ENCODE measurements at places on chromosomes 4 and X.

DNA sequence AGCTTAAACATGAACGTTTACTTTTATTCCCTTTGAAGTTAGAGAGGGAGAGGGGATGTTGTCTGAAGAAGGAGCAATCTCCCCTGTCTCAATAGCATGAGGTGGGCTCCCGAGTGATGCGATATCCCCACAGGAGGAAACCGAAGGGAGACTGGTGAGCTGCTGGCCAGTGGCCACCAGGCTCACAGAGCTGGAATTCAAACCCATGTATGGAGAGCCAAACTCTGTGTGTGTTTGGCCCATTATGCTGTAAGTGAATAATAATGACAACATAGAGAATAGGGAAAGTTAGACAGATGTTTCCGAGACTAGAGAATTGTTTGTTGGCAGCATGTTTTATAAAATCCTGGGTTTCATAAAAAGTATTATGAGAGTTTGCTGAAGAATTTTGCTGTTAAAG lies 66.1 kb upstream of the CLNK start:
- no peak for DNase-seq

GRCh38 chr4:87093443-87094123 lies 126.8 kb downstream of the KLHL8 start:
- DNase-seq: peak; percentile 30

- DNase-seq: no peak
These were observed 58.1 kb downstream of the PHEX start for GRCh38 chrX:22090181-22090580.

DNA sequence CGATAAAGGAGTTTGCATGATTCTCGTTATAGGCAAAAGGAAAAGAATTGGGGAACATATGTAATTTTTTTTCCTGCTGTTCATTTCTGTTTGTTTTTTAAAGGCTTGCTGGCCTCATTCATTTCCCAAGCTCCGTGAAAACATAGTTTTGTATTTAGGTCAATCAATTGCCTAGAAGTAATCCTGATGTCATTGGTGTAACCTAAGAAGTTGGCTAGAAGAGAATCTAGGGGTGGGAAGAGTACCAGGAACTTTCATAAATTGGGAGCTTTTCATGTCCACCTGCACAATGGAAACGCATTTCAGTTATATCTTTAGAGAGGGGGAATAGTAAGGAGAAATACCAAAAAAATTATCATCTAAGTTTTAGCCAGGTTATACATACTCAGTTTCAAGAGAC lies 3.8 kb downstream of the RAPGEF2 start:
- DNase-seq: no peak

DNA sequence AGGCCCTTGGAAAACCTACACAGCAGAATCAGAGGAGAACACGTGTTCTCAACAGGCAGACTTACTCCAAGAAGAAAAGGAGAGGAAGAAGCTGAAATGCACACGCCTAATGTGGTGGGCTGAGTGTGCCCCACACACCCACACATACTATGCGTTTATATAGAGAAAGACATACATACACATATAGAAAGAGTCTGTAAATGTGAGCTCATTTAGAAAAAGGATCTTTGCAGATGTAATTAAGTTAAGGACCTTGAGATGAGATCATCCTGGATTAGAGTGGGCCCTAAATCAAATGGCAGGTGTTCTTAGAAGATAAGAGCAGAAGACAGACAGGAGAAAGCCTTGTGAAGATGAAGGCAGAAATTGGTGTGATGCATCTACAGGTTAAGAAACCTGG lies 87.2 kb upstream of the KLF3 start:
- no peak for DNase-seq

- no peak for DNase-seq
These were observed 59.2 kb upstream of the SLC39A8 start for GRCh38 chr4:102404431-102404969.

DNA sequence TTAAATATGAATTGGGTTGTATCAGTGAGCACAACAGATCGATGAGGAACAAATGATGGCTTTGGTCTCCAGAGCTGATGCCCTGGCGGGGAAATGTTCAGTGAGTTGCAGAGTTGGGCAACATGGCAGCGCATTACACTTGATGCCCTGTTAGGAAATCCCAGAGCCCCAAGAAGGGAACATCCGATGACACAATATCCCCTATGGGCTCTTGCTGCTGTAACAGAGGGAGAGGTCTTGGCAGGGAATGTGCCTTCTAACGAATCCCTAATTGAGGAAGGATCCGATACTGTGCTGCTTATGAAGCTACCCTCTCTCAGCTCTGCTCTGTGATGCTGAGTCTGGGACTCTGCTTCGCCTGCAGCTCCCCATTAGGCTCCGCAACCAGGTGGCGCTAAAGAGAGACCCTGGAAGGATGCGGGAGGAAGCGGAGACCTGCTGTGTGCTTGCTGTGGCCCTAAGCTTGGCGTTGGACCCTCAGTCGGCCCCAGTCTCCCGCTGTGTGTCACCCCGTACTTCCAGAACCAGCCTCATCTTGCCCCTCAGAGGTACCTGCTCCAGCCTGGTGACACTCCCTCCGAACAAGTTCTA lies 38.9 kb downstream of the PDHA1 start:
- DNase-seq: no peak

- DNase-seq: no peak
These were observed 1.5 kb downstream of the GIMD1 start for GRCh38 chr4:106367072-106367471.

DNA sequence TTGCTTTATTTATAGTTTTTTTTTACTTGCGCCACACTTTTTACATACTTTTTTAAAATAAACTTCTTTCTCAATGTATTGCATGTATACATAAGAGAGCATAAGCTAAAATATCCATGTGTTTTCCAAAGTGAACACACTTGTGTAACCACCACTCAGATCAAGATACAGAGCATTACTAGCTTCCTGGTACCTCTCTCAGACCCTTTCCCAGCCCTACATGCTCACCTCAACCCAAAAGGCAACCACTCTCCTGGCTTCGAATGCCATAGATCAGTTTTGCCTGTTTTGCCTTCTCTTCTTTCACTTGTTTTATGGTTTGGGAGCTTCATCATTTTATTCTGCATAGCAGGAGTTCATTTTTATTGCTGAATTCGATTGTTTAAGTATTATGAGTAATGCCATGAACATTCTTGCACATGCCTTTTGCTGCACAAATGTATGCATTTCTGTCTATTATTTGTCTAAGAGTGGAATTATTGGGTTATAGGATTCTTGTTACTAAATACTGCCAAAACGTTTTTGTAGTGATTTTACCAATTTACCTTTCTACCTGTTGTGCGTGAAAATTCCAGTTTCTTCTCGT lies 45.9 kb upstream of the NUDT6 start:
- no peak for DNase-seq

DNA sequence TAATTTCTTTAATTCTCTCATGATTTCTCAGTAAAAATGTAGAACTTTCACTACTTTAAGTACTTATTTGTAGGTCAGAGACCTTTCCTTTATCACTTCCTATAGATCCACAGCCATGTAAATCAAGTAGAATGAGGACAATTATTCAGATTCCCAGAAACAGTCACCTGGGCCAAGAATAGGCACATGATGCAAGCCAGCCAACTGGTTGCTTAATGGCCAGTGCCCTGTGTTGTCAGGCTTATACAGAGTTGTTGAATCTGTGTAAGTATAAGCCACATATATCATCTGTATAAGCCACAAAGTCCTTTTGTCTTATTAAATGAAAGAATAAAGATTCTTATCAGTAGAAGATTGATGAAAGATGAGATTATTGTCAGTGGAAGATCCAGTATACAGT lies 5.2 kb downstream of the BANK1 start:
- no peak for DNase-seq

DNA sequence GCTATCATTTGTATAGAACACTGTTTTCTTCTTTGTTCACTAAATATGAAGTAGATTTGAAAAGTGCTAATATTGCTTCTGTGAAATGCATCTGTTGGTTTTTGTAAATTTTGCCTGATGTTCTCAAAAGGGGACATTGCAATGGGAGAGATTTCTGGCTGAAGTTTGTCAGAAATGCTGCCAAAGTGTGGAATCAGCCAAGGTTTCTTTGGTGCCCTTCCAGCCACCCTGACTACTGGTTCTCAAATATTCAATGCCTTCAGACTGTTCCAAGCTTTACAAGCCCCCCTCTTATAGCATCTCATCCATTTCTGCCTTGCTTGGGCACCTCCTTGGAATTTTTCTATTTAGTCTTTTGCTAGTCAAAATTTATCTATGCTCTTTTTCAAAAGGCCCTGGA lies 60.6 kb upstream of the TMLHE start:
- DNase-seq: no peak

- no peak for DNase-seq
These were observed 841.6 kb upstream of the AADAT start for GRCh38 chr4:170931321-170931720.

- DNase-seq: no peak
These were observed 12.0 kb downstream of the TMSB4X start for GRCh38 chrX:12986886-12987285.

DNA sequence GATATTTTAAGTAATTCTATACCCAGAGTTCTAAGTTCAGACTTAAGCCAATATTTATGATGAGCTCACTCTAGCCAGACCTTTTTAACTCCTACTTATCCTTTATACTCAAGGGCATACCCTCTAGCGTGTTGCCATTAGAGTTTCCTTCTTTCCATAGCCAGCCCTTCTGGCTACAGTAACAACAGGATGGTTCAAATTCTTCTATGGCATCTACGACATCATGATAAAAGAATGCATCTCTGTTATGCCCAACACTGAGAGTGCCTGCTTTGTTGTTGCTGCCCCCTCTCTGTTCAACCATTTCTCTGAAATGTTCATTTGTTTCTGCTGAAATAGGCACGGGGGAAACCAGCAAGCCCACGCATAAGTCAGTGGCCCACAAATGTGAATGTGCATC lies 104.5 kb downstream of the UBE2NL start:
- no peak for DNase-seq

GRCh38 chr4:151530230-151530629 lies 121.3 kb downstream of the FHIP1A start:
- DNase-seq: no peak

GRCh38 chr4:27182211-27182610 lies 321.6 kb downstream of the STIM2 start:
- no peak for DNase-seq

DNA sequence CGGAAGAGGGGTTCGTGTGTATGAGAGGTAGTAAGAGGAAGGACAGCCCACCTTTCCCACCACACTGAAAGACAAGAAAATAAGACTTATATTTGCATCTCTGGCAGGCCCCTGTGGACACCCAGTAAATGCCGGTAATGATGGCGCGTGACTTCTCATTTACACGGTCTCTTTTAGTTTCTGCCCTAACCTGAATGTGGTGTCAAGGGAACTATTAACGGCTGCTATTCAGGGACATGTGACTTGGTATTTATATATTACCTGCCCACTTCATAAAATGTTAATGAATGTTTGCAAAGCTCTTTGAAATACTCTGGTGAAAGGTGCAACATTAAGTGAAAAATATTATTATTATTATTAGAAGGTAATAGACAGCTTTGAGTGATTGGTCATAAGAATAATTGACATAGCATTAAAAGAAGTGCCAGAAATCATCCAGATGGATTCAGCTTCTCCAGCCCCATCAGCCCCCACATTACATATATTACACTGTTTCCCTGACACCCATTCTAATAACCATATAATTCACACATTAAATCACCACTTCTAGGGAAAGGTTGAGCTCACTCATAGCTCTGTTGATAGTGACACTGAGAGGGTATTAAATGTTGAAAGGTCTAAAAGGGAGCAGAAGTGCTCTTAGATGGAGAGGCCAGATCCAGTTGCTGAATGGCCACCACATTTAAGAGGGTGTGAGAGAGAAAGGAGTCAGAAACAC lies 83.0 kb upstream of the BEND4 start:
- DNase-seq: no peak

DNA sequence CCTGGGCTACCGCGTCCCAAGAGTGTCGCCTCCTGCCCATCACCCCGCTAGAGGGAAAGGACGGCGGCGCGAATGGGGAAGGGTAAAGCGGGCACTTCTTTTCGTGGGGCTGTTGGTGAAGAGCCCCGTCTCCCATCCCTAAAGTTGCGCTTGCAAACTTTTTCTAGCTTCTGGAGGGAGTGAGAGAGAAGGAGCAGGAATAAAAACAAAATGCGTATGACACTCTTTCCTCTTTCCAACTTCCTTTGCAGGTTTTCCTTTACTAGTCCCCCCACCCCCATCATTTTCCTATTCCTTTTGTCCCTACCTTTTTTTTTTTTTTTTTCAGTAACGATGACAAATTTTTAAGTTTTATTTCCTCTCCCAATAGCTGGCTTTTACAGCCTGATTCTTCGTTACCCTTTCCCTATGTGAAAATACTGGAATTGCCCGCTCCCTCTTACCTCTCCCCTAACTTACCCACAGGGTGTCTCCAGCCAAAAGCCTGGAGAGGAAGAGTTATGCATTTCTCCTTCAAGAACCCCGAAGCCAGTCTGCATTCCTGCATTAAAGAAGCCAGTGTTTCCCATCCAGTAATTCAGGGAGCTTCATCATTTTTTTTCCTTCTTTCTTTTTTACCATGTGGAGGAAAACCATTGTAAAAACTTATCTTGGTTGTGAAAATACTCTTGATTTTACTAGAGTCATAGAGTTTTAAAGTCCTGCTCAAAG lies 613 bp upstream of the ARSJ start:
- DNase-seq: no peak

DNA sequence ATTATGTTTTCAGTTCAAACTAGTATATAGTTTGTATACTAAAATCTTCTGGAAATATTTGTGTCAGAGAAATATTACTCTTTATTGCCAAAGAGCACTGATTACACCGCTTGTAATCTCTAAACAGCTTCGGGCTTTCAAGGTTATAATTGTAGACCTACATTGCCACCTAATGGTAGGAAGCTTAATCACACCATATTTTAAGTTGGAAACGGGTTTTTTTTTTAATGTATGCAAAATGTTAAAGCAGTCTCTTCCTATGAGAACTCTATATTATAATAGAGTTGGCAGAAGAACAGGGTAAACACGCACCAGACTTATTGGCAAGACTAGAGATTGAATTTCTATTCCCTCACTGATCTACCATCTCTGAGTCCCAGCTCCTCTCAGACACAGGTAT lies 19.5 kb upstream of the NFXL1 start:
- no peak for DNase-seq

DNA sequence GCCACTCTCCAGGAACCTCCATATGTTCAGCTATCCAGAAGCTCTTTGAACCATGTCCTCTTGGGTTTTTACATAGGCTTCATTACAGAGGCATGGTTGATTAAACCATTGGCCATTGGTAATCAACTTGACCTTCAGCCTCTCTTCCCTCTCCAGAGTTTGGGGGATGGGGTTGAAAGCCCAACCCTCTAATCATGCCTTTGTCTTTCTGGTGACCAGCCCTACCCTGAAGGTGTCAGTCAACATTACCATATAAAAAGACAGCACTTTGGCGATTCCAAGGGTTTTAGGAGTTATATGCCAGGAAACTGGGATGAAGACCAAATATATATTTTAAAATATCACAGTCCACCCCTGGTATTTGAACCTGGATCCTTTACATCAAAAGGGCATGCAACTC lies 222.5 kb downstream of the CHIC1 start:
- DNase-seq: no peak
